ENCODE measurements at places on chromosomes 13 and 19. TPM values are rescaled to one million over a fixed set of nuclear protein-coding genes. Genes with fewer than 3 reads are reported as not detected.
A peak's percentile ranks its signal among the peaks of the same experiment; 100 is the strongest.

NUP62 gene
- total RNA-seq = 124 TPM

GRCh38 chr13:106121173-106121754 is 414.2 kb downstream of the EFNB2 start:
- H3K4me1 ChIP-seq = peaks cover 18% of the 10 kb centered on the region
- no peaks in the 10 kb centered on the region for H3K27me3 ChIP-seq
- H3K36me3 ChIP-seq = no peaks in the 10 kb centered on the region

ADGRE1 gene
- not detected for total RNA-seq

LYPD4 gene
- total RNA-seq = not detected

MRPL54 gene
- total RNA-seq = 31.0 TPM

- H3K36me3 ChIP-seq = no peaks in the 10 kb centered on the region
- no peaks in the 10 kb centered on the region for H3K27me3 ChIP-seq
- no peak overlapping the region for H3K27ac ChIP-seq
- no peaks in the 10 kb centered on the region for H3K4me1 ChIP-seq
- H3K4me3 ChIP-seq = no peak overlapping the region
These were observed 136.9 kb upstream of the SOX21 start for GRCh38 chr13:94849254-94849653.

BRME1 gene
- total RNA-seq = 1.0 TPM

DNA sequence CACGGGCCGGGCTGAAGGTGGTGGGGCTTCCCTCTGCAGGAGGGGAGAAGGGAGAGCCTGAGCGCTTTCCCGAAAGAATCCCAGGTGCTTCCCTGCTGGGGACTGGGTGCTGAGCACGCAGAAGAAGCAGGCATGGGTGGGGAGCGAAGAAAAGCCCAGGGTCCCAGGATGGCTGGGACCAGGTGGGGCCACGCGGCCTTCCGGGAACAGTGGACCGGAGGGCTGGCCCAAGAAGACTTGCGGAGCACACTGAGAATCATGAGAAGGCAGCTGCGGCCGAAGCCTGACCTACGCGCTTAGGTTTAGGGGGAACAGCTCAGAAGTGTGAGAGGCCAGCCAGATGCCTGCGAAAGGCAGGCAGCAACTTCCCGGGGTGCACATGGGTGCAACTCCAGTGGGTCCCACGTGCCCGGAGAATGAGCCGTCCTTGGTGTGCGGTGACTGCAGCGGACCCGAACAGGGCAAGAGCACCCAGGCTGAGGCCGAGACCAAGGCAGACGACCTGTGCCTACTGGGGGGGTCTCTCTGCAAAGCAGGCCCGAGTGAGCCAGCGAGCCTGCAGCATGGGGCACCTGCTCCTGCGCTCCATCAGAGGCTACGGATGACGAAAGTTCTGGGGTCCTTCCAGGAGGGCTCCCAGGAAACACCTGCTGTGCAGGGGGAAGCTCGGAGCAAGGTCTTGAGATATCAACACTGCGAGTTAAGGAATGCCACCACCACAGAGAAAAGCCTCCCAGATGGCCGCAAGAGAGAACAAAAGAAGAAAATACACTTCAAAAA is 52.4 kb downstream of the MLLT1 start:
- DNase-seq = no peak
- peaks cover 29% of the 10 kb centered on the region for H3K36me3 ChIP-seq
- H3K27me3 ChIP-seq = no peaks in the 10 kb centered on the region
- no peak overlapping the region for H3K4me3 ChIP-seq

- DNase-seq = no peak
- H3K4me1 ChIP-seq = peaks cover 100% of the 10 kb centered on the region
- peaks cover 98% of the 10 kb centered on the region for H3K36me3 ChIP-seq
- no peaks in the 10 kb centered on the region for H3K27me3 ChIP-seq
- H3K27ac ChIP-seq = peak overlapping the region; percentile 100
These were observed 17.2 kb downstream of the ACTN4 start for GRCh38 chr19:38664503-38665211.

ZNF266 gene
- total RNA-seq = 12.7 TPM

DLL3 gene
- total RNA-seq = 0.19 TPM

DNA sequence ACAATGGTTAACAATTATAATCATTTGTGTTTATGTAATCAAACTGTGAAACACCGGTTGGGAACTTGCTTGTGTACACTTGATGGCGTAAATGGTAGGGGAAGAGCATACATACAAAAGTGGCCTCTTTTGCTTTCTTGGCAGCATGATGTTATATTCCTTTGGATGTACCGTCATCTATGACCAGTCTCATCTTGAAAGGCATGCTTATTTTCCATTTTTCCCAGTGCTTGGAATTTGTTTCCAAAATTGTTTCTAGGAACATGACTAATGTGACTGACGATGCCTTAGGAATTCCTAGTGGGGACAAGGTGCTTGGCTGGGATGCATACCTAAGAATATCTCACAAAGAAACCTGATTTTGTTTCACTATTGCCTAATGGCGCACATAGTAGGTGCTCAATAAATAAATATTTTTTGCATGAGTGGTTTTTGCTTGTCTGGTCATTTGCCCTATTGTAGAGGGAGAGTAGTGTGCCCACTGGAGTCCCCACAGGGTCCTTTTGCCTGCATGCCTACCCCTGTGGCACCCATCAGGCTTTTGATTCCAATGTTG is 45.5 kb downstream of the SAE1 start:
- no peaks in the 10 kb centered on the region for H3K27me3 ChIP-seq
- DNase-seq = no peak
- peaks cover 84% of the 10 kb centered on the region for H3K36me3 ChIP-seq
- H3K4me1 ChIP-seq = no peaks in the 10 kb centered on the region
- H3K27ac ChIP-seq = no peak overlapping the region

DNA sequence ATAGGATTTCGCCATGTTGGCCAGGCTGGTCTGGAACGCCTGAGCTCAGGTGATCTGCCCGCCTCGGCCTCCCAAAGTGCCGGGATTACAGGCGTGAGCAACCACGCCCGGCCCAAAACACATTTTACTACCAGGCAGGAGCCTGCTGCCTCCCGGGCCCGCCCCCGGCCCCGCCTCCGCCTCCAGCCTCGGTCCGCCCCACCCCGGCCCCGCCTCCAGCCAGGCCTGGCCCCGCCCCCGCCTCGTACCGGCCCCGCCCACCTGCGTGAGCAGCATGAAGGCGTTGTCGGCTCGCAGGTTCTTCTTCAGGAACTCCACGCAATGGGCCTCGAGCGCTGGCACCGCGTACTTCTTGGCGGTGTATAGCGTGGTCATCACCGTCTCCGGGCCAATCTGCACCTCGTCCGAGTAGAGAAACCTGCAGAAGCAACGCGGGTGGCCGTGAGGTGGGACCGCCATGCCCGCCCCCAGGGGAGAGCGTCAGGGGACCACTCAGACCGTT is 22.7 kb downstream of the BTBD2 start:
- H3K36me3 ChIP-seq = peaks cover 41% of the 10 kb centered on the region
- H3K27me3 ChIP-seq = no peaks in the 10 kb centered on the region
- no peak overlapping the region for H3K4me3 ChIP-seq
- no peak overlapping the region for H3K27ac ChIP-seq
- no peak for DNase-seq

RAX2 gene
- not detected for total RNA-seq

DNA sequence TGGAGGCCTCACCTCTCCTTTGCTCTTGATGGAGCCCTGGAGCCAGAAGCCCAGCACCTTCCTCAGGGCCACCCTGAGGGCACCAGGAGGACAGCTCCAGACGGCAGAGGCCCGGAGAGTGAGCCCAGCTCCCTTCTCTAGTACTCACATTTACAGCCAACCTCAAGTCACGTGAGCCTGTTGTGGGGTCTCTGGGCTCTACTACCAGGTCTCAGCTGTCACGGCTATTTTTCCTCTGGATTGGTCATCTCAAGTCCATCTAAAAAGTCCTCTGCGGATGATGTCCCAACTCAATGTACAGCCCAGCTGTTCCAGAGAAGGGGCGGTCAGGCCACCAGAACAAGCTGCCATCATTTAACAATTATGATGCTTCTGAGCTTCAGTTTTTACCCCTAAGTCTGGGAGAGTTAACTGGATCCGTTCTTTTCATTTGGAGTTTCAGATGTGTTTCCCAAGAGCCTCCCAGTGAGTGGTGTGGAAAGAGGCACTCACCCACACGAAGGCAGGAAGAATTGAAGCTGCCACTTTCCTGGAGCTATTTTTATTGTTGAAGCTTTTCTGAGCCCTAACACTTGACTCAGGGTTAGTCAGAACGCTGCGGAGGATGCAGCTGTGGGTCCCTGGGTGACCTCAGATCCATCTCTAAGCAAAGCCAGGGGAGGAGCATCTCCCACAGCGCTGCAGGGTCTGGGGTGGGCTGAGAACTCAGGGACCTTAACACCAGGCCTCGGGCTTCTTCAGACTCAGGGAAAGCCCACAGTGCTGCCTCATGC is 143.5 kb upstream of the UBL3 start:
- no peaks in the 10 kb centered on the region for H3K36me3 ChIP-seq
- no peaks in the 10 kb centered on the region for H3K27me3 ChIP-seq
- DNase-seq = no peak
- no peak overlapping the region for H3K4me3 ChIP-seq

CLDN10 gene
- total RNA-seq = 46.8 TPM

DNA sequence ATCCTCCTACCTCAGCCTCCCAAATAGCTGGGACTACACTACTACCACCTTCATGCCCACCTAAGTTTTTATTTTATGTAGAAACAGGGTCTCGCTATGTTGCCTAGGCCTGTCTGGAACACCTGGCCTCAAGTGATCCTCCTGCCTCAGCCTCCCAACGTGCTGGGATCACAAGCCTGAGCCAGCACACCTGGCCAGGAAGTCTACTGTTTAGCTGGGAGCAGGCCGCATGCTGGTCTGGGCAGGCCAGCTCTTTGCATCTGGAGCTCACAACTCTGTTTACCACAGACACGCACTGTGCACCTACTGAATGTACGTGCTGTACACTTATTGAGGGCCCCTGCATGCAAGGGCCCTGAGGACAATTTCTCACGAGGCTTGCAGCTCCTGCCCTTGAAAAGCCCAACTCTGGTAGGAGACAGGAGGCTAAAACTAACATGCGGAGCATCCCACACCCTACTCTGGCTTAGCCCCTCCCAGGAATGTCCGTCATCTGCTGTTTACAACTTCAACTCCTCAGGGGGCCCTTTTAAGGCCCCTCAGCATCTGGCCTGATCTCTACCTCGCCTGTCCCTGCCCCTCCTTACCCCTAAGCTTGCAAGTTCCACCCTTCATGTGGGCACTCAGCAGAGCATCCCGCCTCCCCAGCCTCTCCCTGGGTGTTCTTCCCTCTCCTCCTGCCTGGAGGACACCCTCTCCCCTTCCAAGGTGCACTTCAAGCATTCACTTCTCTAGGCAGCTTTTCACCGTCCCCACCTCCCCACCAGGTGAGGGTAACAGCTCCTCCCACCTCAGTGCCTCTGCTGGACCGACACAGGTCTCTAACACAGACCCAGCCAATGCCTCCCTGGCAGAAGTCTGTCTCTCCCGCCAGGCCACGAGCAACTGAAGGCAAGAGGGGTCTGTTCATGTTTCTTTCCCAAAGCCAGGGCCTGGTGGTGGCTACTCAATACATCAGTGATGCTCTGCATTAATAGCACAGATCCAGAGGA is 114.2 kb upstream of the UQCRFS1 start:
- no peaks in the 10 kb centered on the region for H3K4me1 ChIP-seq
- H3K27me3 ChIP-seq = peaks cover 68% of the 10 kb centered on the region
- DNase-seq = no peak
- H3K4me3 ChIP-seq = no peak overlapping the region
- H3K36me3 ChIP-seq = no peaks in the 10 kb centered on the region

NFIX gene
- 21.9 TPM for total RNA-seq

GRCh38 chr13:100476963-100477362 is 111.6 kb downstream of the GGACT start:
- H3K36me3 ChIP-seq = no peaks in the 10 kb centered on the region
- H3K4me3 ChIP-seq = no peak overlapping the region
- H3K27ac ChIP-seq = no peak overlapping the region
- H3K4me1 ChIP-seq = no peaks in the 10 kb centered on the region

GRCh38 chr19:55355213-55355821 is 798 bp upstream of the COX6B2 start:
- H3K4me1 ChIP-seq = peaks cover 31% of the 10 kb centered on the region
- H3K27ac ChIP-seq = no peak overlapping the region
- no peak for DNase-seq
- no peak overlapping the region for H3K4me3 ChIP-seq
- H3K27me3 ChIP-seq = peaks cover 87% of the 10 kb centered on the region

DNA sequence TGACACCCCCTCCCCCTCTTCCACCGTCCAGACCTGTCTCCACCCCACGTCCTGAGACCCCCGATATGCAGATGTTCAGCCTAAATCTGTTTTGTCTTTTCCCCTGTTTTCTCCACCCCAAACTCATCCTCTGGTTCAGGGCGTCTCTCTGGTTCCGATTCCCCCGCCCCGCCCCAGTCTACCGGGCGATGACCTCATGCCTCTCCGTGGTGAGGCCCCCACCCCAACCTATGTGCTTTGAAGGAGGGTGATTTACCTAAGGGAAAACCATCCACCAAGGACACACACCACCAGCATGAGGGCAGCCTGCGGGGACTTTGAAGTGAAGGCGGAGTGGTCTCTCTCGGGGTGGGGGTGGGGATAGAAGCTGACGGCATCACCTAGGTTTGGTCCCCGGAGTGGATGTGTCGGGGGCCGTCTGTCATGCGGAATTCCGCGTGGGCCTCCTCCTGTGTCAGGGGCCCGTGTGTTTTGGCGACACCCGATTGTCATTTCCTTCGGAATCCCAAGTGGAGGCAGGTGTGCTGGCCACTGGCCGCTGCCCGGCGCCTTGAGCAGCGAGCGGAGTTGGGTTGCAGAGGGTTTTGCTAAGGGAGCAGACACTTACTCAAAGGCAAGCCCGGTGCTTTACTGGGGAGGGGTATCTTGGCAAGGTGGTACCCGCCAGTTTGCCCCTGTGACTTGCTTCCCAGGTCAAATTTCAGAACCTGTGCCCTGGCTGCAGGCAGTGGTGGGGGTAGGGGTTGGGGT is 1.4 kb downstream of the FZR1 start:
- peaks cover 8% of the 10 kb centered on the region for H3K4me1 ChIP-seq
- H3K27me3 ChIP-seq = no peaks in the 10 kb centered on the region
- peaks cover 34% of the 10 kb centered on the region for H3K36me3 ChIP-seq

ZNF844 gene
- not detected for total RNA-seq

GRCh38 chr19:44552324-44552723 is 22.8 kb upstream of the CEACAM20 start:
- DNase-seq = peak; percentile 62
- H3K27ac ChIP-seq = no peak overlapping the region
- peaks cover 21% of the 10 kb centered on the region for H3K4me1 ChIP-seq
- no peaks in the 10 kb centered on the region for H3K36me3 ChIP-seq
- peaks cover 7% of the 10 kb centered on the region for H3K27me3 ChIP-seq

DNA sequence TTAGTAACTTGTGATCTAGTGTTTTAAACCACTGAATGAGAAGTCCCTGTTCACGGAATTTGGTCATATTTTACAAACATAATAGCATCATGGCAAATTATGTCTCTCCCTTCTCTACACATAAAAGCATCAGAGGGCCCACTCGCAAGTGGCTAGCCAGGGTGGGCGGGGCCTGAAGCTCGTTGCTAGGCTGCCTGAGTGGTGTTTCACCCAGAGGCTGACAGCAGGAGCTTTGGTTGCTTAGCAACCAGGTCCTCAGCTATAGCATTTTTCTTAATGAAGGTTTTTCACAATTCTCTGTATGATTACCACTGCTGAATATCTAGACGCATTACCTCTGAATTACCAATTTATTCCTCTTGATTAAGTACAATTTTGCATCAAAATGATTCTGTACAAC is 126.5 kb downstream of the NALCN start:
- no peaks in the 10 kb centered on the region for H3K36me3 ChIP-seq
- no peak overlapping the region for H3K4me3 ChIP-seq
- H3K27ac ChIP-seq = no peak overlapping the region
- DNase-seq = no peak
- no peaks in the 10 kb centered on the region for H3K4me1 ChIP-seq
- no peaks in the 10 kb centered on the region for H3K27me3 ChIP-seq

Measured in Calu3 (cell line).